ENCODE measurements at places on chromosomes 12 and 14.

- DNase-seq, result no peak
These were observed 6.9 kb upstream of the COPS7A start for GRCh38 chr12:6716874-6717437.

GRCh38 chr12:50564237-50564947, 59.6 kb downstream of the DIP2B start:
- DNase-seq, result no peak

- no peak for DNase-seq
These were observed 5.0 kb upstream of the CD63 start for GRCh38 chr12:55733858-55734257.

DNA sequence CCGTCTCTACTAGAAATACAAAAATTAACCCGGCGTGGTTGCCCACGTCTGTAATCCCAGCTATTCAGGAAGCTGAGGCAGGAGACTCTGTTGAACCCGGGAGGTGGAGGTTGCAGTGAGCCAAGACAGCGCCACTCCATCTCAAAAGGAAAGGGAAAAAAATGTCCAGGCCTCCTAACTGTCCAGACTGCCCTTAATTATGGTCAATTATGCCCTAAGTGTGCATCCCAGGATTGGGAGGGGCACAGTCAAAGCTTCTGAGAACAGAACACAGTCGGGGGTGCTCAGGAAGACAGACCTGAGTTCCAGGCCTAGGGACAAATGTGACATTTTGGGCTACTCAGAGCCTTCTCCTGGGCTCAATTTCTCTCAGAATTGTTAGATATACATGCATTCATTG, 31.8 kb upstream of the SMUG1 start:
- no peak for DNase-seq

DNA sequence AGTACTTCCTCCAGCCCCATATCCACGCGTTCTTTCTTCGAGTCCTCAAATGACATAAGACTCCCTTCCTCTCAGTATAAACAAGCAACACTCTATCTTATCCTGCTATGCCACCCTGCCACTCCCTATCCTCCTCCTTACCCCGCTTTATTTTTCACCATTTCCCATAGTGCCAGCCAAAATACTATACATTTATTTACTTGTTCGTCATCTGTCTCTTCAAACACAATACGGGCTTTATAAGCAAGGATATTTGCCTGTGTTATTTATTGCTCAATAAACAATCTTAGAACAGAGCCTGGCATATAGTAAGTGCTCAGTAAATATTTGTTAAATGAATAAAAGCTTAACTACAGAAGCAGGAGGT, 444.9 kb downstream of the EGLN3 start:
- DNase-seq, result no peak

DNA sequence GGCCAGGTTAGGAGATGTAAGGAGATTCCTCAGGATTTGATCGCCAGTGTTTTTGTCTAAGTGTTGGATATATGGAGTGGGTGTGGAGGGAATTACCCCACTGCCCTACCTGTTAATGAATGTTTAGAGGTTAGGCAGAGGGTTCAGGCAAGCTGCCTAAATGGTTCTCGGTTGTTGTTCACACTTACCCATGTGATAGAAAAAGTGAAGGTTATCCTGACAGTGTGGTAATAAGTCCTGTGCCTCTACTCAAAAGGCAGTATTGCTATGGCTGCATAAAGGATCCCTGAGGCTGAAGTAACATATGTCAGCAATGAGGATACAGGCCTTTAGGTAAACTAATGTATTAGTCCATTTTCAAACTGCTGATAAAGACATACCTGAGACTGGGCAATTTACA, 112.0 kb downstream of the GPHN start:
- no peak for DNase-seq

GRCh38 chr14:104423701-104424405, 155.7 kb upstream of the C14orf180 start:
- DNase-seq, result no peak

- DNase-seq, result no peak
These were observed 39.4 kb downstream of the FAM222A start for GRCh38 chr12:109753054-109753401.

DNA sequence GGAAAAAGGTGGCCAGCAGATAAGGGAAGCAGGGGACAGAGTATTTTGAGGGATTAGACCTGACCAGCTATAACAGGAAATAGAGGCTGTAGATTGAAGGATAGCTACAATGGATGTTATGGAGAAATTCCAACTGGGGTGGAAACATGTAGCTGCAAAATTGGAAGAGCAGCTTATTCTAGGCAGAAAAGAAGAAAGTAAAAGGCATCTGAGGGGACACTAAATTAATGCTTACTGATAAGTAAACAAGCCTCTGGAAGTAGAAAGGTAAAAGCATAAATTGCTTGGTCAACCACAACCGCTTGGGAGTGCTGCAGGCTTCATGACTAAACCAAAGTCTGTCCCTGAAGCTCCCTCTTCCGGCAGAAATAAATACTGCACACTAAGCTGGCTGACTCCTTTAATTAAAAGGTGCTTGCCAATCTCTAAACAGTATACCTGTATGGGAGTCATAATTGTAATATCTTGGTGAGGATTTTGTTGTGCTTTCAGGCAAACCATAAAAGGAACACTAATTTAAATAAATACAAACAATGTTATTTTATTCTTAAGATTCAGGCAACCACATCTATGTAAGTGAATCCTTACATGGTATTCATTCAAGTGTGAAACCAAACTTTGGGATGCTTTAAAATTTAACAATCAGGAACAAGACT, 7.7 kb downstream of the UBC start:
- peak; percentile 78 for DNase-seq

DNA sequence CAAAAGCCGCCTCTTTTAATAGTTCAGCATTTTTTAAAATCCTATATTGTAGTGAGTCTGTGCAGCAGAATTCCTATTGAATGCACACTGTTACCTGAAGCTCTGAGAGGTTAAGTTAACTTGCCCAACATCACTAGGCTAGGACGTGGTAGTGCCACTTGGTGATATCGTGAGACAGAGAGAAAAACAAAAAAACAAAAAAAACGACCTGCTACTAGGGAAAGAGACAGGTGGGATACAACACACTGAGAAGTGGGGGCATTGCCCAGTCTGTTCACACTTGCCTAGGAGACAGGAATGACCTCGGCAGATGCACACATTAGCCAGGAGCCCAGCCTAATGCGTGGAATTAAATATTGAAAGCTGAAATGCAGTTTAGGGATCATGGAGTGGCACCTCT, 129.7 kb upstream of the CCND2 start:
- no peak for DNase-seq

GRCh38 chr14:46344327-46344937, 307.1 kb downstream of the RPL10L start:
- peak; percentile 0 for DNase-seq

DNA sequence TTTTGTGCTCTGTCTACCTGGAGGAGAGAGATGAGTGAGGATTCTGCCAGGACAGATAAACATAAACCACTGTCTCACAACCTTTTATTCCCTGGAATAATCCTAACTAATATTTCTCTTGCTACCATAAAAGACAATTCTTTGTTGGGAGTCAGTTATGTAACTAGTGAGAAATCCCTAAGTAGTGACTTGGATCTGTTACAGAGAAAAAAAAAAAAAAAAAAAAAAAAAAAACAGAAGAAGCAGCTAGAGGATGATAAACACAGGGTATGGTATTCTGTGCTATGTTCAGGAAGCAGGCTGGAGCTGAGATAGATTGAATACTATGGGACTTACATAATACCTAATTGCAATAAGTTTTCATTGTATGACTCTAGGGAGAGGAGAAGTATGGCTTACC, 178.7 kb downstream of the CNTN1 start:
- DNase-seq, result no peak

- no peak for DNase-seq
These were observed 1.3 kb upstream of the GNPTAB start for GRCh38 chr12:101832030-101832429.

DNA sequence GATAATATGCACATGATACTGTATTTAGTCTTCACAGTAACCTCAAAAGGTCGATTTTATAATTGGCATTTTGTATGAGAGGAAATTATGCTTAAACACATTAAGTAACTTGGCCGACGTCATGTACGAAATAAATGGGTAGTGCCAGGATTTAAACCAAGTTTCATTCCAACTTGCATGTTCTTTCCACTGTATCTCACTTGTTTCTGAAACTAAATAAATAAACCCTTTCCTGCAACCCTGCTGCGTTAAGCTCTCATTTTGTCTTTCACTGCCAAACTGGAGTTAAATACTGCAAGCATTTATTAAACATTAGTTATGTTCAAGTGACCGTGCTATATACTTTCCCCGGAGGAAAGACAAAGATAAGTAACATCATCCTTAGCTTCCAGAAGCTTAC, 293.9 kb upstream of the PRKD1 start:
- no peak for DNase-seq

GRCh38 chr14:20438664-20439063, 2.7 kb upstream of the KLHL33 start:
- DNase-seq, result no peak

- DNase-seq, result no peak
These were observed 254.4 kb upstream of the DIO2 start for GRCh38 chr14:80465546-80466220.

- no peak for DNase-seq
These were observed 40.0 kb downstream of the PEBP1 start for GRCh38 chr12:118175823-118176447.

- DNase-seq, result no peak
These were observed 534.3 kb downstream of the VRK1 start for GRCh38 chr14:97331526-97331925.

GRCh38 chr12:1030779-1031178, 39.8 kb downstream of the ERC1 start:
- DNase-seq, result no peak

Data from hepatic stellate cell (primary cell).